ENCODE measurements at places on chromosomes 7 and 10.
A peak's percentile ranks its signal among the peaks of the same experiment; 100 is the strongest.

GRCh38 chr10:85645926-85646711 lies 720.5 kb downstream of the GRID1 start:
- no peak for DNase-seq

DNA sequence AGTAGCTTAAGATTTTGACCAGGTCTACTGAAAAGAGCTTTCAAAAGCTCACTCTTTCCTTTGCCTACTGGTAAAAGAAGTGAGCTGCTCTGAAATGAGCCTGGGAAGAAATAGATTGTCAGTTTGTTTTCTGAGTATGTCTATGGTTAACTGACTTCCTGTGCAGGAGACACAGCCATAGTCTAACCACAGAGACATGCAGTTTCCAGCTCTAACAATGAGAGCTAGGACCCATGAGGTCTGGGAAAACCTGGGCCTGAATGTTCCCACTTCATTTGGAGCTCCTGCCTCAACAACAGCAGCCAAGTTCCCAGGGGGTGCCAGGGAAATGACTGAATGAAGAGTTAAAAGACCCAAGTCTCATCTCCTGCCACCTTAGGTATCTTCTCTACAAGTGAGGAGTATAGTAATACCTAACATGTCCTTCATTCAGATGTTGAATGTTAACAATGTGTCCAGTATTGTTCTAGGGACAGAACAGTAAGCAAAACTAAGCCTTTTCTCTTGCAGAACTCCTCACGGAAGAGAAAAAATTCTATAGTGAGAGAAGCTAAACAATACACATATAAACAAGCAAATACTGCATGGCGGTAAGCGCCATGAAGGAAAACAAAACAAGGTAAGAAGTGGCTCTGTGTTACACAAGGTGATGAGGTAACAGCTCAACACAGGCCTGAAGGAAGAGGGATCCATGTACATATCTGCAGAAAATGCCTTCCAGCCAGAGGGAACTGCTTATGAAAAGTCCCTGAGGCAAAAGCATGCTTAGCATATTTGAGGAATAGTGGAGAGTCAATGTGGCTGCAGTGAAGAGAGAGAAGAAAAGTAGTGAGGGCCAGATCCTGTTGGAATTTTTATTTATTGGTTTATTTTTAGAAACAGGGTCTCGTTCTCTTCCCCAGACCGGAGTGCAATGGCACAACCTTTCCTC lies 26.4 kb upstream of the ANKRD1 start:
- DNase-seq = no peak

GRCh38 chr10:26977635-26978034 lies 116.9 kb upstream of the ABI1 start:
- no peak for DNase-seq

GRCh38 chr7:76220185-76221057 lies 18.7 kb downstream of the SRRM3 start:
- DNase-seq = no peak

DNA sequence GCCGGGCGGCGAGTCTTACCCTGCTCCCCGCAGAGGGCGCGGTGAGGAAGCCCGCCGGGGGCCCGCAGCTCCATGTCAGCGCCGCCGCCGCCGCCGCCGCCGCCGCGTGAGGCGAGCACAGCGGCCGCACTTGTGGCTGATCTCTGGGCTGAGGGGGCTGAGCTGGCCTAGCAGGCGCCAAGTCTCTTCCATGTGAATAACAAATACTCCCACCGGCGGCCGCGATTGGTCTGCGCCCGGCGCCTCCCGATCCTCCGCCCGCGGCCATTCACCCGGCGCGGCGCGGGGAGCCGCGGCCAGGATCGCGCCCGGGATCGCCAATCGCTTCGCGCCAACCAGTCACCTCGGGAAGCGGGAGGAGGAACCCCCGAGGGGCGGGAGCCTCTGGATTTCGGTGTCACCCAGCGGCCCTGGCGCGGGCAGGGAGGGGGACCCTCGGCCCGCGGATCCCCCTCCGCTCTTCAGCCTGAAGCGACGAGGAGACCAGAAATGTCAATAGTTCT lies at the start of gene GRM8:
Gene GRM8, minus strand, starts transcription at position 164 of the 503 bp plus-strand sequence.
- no peak for DNase-seq

- no peak for DNase-seq
Observed at GRCh38 chr10:21534280-21534586, 201 bp downstream of the MLLT10 start.

GRCh38 chr10:70391654-70392053 lies 9.2 kb upstream of the LRRC20 start:
- no peak for DNase-seq

- DNase-seq = peak; percentile 48
Observed at GRCh38 chr10:11225935-11226334, 208.3 kb downstream of the CELF2 start.

GRCh38 chr7:106592282-106593027 lies 68.5 kb downstream of the CCDC71L start:
- no peak for DNase-seq

GRCh38 chr10:117563780-117564179 lies 21.2 kb downstream of the EMX2 start:
- DNase-seq = no peak

GRCh38 chr7:76049295-76049694 lies 1.4 kb downstream of the MDH2 start:
- DNase-seq = no peak

DNA sequence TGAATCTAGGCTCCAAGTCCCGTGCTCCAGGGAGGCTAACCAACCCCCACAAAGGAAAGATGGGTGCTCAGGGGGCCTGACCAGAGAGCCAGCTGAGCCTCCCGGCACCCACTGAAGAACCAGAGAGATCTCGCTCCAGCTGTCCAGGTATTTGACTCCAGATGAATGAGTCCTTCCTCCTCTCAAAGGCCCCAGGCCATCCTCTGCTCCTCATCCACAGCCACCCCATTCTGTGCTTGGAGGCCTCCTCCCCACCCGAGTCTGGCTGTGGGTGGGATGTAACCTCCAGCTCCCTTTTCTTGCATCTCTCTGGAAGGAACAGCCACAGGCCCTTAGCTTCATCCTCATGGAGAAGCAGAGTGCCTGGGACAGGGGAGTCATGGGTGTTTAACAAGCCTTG lies 44.6 kb downstream of the VSTM4 start:
- no peak for DNase-seq

DNA sequence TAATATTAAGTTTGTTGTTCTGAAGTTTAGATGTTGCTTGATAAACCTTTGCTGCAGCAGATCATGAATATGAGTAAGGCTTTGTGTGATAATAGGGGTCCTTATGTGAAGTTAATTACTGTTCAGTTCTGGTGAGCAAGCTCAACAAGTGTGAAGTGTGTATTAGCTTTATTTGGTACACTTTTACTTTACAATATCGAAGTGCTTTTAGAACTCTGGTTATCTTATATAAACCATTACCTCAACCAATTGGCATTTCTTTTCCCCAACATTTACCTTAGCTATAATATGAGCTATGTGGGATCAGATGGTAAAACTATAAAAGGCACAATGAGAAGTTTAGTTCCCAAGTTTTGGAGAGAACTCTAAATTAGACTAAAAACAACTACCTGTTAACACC lies 127.6 kb downstream of the LCOR start:
- DNase-seq = no peak

DNA sequence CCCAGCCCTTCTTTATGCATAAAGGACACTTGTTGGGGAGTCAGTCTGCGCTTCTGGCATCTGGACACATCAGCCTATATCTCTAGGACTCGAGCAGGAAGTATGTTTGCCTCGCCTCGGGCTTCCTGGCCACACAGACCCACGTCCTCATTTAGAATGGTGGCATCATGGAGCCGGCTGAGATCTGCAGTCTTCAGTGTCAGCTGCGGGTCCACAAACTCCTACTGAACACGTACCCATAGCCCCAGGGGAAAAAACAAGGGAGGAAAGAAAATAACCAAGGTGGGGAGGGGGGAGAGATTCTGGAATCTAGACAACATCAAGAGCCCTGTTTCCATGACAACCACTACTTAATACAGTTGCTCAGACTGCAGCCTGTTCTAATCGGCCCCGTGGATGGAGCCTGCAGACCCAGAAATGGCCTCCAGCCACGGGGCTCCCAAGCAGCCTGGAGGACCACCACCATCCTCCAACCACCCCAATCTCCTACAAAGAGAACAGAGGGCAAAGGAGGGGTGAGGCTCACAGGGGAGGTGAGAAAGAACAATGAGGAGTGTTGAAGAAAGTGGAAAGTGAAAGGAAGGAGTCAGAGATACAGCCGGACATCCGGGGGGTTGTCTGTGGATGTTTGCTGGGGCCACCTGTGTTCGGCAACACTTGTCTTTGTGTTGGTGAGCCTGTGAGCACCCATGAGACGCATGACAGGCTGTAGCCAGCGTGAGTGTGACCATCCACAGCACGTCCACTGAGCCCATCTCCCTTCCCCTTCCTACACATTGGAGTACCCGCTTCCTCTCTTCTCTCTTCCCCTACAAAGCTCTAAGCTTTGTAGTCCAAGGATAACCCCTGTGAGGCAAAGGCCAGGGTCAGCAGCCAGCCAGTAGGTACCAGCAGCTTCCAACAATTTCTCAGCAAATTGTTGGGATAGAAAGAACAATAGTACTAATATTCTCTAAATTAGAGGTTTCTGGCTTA lies 141.0 kb downstream of the PLXNA4 start:
- no peak for DNase-seq

DNA sequence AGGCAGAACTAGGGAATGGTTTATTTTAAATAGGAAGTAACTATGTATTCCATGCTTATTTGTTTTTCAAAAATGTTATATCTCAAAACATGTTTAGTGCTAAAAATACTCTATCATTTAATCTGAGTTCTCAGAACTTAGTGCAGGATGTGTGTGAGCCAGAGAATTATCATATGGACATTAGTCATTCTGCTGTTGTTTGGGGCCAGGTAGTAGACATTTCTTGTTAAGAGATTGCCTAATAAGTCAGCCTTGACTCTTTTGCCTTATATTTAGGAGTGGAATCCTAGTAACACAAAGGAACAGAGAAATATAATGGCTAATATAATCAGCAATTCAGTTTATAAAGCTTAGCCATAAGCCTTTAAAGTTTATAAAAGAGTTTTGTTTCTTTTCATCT lies 149.8 kb downstream of the CCSER2 start:
- no peak for DNase-seq

GRCh38 chr7:80070391-80070790 lies 64.2 kb upstream of the GNAI1 start:
- DNase-seq = no peak

GRCh38 chr10:124674768-124675222 lies 69.4 kb downstream of the FAM53B start:
- DNase-seq = no peak

DNA sequence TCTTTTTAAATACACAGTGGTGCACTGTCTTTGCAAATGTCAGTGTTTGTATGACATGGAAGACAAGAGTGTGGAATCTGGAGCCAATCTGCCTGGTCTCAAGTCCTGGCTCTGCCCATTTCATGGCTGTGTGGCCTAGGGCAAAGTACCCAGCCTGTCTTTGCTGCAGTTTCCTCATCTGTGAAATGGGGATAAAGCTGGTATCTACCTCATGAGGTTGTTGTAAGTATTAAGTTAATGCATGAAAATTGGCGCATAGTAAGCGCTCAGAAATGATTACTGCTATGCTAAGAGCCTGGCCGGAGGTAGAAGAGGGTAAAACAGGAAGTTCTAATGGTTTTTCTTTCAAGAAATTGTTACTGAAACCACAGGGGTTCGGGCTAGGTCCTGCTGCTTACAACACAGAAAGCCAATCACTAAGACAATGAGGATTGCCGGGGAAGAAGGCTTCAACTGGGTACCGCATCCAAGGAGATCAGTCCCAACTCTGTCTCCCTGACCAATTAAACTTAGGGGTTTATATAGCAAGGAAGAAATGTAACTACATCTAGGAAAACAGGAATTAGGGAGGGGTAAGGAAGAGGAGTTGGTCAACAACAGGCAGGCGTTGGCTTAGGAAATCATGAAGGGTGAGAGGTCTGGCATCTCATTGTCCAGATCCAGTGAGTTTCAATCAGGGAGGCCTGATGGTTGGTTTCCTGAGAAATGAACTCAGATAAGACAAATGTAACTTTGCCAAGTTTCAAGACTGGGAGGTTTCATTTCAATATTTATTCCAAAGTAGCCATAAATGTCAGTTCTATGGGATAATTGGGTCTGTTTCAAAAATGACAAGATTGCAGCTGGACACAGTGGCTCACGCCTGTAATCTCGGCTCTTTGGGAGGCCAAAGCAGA lies 57.0 kb downstream of the CHST3 start:
- no peak for DNase-seq
